Activated CD8-positive, alpha-beta T cell treated with anti-CD3 and anti-CD28 coated beads, Interleukin-2, amount 10 ng/mL, durations not matched to agents 7 days and 5 days (primary cell): ENCODE measurements at places on chromosomes 6 and 20.
A peak's percentile ranks its signal among the peaks of the same experiment; 100 is the strongest.

- DNase-seq, result no peak
These were observed 373.8 kb upstream of the JAG1 start for GRCh38 chr20:11047559-11047958.

DNA sequence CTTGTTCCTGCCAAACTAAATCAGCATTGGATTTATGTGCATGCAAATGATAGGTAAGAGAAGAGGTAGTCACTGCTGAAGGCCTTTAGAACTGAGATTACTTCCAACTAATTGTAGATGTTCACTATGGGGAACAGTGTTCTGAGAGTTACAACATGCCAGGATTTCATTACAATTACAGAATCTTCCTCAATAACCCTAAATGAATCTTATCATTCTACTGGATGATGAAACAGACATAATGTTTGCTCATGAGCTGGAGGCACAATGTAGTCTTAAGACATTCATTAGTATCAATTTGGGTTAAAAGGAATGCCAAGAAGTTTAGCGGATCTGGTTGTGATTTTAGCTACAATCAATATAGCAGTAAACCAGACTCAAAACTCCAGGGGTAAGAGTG lies 248.9 kb upstream of the THEMIS start:
- no peak for DNase-seq

GRCh38 chr6:89642956-89643355 lies 4.4 kb upstream of the LYRM2 start:
- DNase-seq, result no peak

- DNase-seq, result no peak
These were observed 68.4 kb upstream of the PHIP start for GRCh38 chr6:79146421-79146820.

- no peak for DNase-seq
These were observed 5.6 kb upstream of the UQCC2 start for GRCh38 chr6:33716890-33717632.

DNA sequence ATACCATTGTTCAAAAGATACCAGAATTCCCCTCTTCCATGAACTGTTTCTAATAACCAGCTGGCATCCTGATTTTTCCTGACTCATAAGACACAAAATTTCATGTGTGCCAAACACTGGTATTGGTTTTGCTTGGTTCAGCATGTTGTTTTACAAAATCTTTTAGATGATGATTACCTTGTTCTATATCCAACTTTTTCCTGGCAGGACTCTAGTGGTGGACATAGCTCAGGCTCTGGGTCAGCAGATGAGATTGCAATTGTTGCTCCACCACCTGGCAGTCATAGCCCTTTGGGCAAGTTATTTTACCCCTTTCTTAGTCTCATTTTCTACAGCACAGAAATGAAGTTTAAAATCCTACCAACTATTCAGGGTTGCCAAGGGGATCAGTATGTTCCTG lies 6.2 kb downstream of the TRIM38 start:
- DNase-seq, result no peak

GRCh38 chr20:7716286-7716972 lies 223.8 kb downstream of the HAO1 start:
- DNase-seq, result no peak

- peak; percentile 34 for DNase-seq
These were observed 12.5 kb upstream of the BCKDHB start for GRCh38 chr6:80094017-80094416.

- DNase-seq, result no peak
These were observed 200.1 kb downstream of the CLIC5 start for GRCh38 chr6:45815466-45816125.

DNA sequence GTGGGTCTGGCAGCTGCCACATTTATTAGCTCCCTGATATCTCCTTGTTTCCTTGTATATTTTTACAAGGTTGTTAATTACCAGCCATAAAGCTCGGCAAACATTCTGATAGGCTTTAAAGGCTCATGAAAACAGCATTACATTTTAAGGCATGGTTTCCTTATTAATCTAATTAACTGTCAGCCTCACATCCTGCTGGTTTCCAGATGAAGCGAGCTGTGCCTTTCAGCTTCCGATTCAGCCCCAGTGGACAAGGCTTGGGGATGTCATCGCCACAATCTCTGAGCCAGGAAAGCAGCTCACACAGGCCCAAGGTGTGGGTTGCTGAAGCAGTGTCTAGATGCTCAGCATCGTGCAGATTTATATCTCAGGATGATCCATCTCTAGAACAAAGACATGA lies 66.0 kb upstream of the RALY start:
- DNase-seq, result no peak

DNA sequence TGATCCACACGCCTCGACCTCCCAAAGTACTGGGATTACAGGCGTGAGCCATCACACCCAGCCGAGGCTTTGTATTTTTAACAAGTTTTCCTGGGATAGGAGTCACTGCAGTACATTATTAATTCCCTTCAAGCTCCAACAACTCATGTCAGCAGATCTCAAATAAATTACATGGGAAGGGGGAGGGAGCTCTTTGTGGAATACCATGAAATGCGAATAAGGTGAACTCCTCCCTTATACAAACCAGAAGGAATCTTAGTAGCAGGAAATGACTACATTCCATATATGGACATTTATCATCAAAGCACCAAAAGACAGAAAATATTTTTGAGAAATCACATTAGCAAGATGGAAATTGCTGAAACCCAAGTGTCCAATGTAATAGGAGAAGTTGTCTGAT lies 2.9 kb downstream of the GSS start:
- no peak for DNase-seq

DNA sequence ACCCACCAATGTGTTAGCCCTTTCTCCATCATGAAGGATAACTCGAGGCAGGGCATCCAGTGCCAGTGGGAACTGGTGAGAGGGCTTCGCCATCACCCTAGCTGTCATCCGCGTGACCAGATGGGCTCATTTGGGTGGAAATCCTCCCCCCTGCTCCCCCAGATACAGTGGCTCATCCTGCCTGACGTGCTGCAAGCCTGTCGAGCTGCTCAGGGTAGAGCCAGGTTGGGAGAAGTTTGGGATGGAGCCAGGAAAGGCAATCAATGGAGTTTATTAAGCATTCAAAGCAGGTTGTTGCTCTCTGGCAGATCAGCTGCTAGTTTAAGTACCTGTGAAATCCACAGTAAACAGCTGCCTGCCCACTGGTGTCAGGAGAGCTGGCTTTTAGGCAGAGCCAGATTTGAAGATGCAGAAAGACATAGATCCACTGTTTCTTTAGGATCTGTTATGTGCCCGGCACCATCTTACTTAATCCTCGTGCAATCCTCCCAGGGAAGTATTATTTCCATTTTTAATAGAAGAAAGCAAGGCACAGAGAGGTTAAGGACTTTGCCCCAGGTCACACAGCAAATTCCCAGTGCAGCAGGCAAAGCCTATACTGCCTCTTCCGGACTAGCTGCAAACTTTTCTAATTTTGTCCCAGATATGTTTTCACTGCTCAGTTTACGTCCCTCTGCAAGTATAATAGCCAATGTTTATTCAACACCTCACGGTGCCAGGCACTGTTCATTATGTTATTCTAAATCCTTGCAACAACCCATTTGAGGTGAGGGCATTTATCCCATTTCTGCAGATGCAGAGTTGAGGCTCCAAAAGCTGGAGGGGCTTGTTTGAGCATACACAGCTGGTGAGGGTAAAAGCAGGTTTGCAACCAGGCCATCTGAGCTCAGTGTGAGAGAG lies 54.1 kb upstream of the KCNG1 start:
- no peak for DNase-seq

- DNase-seq, result no peak
These were observed 2.0 kb upstream of the RSPO4 start for GRCh38 chr20:1003920-1004697.

DNA sequence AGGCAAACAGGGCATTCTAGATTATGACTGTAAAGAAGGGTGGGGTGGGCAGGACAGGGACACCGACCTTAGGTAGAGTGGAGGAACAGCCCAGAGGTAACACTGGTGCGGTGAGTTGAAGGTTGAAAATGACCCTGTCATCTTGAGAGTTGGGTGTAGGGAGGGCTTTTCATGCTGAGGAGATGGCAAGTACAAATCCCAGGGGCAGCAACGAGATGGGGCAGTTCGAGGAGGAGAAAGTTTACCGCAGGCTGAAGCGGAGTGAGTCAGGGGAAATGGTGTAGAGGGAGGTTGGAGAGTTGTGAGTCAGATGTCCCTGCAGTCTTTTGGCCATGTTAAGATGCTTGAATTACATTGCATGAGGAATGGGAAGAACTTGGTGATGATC lies 101.1 kb downstream of the HIVEP1 start:
- DNase-seq, result no peak

- no peak for DNase-seq
These were observed 70.9 kb downstream of the REV3L start for GRCh38 chr6:111411978-111412566.

DNA sequence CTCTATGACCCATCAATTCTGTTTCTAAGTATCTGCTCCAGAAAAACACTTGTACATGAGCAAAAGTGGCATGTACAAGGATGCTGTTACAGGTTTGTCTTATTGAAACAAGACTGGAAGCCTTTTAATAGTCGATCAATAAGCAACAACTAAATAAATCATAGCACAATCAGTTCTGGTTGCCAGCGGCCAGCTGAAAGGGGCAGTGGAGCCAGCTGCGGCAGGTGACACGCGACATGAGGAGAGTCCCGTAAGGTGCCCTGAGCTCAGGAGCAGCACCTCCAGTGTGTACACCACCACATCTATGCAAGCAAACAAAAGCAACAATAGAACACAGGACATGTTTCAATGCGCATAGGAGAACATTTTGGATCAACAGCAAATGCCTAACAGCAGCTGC lies 20.7 kb upstream of the NNAT start:
- no peak for DNase-seq

- DNase-seq, result no peak
These were observed 33.0 kb downstream of the LMBRD1 start for GRCh38 chr6:69763763-69764162.

GRCh38 chr6:137878486-137879285 lies 11.6 kb downstream of the TNFAIP3 start:
- no peak for DNase-seq

DNA sequence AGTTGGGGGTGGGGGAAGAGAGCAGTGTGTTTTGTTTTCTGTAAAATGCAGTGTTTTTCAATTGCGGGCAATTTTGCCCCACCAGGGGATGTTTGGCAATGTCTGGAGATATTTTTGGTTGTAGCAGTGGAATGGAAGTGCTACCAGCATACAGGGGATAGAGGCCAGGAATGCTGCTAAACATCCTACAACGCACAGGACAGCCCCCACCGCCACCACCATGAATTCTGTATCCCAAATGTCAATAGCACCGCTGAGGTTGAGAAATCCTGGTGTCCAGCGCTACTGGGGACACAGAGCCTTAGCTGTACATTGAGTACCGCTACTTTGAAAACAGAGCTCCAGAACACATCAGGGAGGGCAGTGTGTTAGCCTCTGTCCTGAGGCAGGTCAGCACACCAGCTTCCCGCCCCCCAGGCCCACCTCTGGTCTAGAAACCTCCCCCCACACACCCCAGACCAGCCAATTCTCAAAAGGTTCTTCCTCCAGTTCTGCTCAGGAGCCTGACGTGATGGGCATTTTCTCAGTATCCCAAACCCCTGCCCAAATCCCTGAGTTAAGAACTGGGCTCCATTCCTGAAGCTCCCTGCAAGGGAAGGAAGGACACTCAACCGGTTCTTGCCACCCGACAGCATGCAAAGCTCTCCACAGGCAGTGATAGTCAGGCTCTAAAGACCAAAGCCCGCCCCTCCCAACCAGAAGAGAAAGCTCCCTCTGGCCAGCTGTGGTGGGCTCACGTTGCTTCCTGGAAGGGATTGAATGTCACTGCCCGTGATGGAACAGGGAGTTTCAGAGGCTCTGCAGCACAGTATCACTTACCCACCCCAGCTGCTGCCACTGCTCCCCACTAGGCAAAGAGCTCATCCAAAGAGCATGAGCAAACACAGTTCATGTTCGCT lies 321.5 kb upstream of the JARID2 start:
- DNase-seq, result no peak

- no peak for DNase-seq
These were observed 16.3 kb downstream of the ROS1 start for GRCh38 chr6:117409420-117409819.
